ENCODE measurements at places on chromosomes 4 and X.

DNA sequence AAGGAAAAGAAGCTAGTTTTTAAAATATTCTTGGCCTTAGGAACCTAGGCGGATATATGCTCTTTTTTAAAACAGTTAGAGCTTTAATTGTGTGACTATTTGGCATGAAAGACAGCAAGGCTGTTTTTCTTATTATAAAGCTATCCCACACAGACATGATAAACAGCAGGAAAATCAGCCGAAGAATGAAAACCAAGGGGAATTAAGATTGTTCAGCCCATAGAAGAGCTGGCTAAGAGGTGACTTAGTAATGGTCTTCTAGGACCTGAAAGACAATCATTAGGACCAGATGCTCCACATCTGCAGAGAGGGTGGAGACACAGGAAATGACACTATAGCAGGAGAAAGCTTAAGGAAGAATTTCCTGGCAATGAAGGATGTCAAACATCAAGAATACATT lies 171.4 kb upstream of the NRK start:
- no peak for DNase-seq

DNA sequence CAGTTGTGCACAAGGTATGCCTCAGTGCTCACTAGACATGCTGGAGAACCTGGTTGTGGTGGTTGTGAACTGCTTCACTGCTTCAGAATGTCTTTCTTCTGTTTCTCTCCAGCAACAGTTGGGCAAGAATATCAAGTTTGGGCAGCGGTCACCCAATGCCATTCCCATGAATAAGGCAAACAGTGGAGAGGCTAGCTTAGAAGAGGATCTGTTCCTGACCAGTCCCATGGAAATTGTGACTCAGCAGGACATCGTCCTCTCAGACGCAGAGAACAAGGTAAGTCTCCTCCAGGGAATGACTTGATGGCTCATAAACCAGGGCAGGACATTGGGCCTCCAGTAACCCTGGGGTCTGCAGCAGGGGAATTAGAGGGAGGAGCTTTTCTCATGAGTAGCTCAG lies 79.9 kb downstream of the AASDH start:
- DNase-seq: no peak

DNA sequence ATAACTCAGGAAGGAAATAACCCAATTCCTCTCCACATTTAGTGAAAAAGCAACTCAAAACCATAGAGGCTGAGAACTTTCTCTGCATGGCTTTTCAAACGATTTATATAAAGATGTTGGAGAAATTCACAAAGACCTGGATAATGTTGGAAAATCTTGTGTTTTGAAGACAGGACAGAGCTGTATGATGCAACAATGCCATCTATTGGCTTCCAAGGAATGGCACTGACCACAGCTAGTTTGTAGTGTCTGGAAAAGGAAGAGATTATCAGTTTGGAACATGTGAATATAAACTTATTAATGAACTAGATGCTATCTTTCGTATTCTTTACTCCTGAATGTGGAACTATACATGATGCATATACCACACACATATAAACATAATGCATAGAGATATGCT lies 503.6 kb downstream of the IL1RAPL1 start:
- DNase-seq: no peak

- DNase-seq: no peak
Observed at GRCh38 chr4:87042986-87043820, 108.4 kb downstream of the AFF1 start.

DNA sequence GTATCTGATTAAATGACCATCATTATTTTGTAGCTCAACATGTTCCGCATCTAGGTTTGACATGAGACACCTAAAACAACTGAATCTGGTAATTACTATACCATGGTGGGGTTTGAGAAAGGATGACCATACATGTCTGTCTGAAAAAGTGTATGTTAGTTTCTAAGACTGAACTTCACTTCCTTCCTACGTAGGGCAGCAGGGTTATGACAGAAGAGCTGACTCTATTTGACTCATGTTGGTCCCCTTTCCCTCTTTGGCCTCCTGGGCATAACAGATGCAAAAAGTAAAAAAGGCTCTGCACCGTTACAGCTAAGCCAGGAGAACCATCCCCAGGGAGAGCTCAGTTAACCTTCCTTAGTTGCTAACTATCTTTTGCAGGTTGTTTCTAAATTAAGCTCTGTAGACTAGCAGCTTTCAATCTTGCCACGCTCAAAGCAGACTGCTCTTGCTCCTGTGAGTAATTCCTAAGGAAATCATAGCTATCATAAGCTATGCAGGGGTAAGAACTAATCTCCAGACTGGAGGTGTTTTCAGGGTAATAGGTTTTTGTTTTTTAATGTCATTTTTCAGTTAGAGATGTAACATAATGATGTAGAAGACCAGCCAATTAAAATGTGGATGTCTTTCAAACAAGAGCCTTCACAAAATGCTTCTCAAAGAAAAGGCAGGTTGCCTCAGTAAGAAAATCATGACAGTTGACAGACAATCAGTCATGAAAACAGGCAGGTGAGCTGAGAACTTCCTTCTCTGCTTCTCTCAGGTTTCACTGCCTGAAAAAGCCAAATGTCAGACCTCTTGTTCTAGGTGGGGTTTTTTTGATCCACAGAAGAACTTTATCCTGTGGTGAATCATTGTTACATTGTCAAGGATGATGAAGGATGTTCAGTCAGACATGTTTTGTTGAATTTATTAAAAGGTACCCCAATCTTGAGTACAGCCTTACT lies 66.9 kb upstream of the DAPP1 start:
- no peak for DNase-seq

DNA sequence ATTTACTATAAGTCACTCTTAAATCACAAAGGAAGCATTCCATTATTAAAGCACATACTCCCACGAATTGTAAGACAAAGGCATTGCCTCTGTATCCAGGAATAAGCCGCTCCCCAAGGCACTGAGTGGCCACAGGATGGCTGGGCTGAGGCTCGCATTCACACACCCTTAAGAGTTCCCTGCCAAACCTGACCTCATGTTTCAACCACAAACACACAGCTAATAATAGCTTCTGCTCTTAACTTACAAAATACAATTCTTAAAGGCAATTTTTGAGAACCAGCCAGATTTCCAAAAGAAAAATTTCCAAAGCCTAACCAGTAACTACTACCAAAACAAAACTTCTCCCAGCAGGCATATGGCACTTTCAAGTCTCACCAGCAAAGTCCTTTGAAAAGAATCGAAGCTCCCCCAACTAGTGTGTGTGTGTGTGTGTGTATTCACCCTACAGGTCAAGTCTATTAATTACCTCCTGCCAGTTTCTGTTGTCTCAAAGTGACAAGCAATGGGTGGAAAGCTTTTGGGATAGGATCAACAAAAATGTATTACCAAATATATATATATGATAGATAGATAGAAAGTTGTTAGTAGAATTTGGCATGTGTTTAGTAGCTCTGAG lies 36.0 kb downstream of the ARHGAP6 start:
- no peak for DNase-seq

GRCh38 chrX:1767026-1767425 lies 152.2 kb downstream of the ASMT start:
- no peak for DNase-seq

DNA sequence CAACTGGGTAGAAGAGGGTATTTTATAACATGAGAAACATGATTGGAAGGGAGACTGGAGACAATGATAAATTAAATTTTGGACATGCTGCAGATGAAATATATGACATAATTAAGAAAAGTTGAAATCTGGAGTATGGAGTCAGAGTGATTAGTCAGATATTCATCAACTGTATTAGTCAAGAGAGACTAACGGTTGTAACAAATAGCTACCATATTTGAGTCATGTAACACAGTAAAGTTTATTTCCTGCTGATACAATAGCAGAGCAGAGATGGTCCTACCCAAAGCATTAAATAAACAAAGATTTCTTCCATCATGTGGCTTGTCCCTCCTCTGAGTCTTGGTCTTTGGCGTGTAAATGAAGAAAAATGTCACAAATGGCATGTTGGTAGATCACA lies 321.3 kb downstream of the GALNTL6 start:
- no peak for DNase-seq

GRCh38 chr4:150625033-150625432 lies 43.1 kb downstream of the MAB21L2 start:
- DNase-seq: no peak

- DNase-seq: no peak
Observed at GRCh38 chr4:89716893-89717292, 120.1 kb downstream of the SNCA start.

DNA sequence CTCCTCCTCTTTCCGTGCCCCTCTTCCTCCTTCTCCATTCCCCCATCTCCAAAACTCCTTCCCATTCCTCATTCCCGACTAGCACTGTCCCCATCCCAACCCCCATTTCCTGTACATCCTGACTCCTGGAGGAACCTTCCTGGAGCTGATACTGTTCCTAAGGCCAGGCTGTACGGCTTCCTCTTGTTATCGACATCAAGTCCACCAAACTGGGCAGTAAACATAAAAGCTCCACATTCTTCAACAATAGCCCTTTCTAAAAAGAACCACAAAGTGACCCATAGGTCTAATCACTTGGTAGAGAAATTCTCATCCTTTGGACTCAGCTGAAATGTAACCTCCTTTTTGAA lies 22.9 kb downstream of the AWAT2 start:
- no peak for DNase-seq

- DNase-seq: peak; percentile 1
Observed at GRCh38 chrX:23952984-23953907, 45.4 kb downstream of the CXorf58 start.
